Stimulated activated CD8-positive, alpha-beta memory T cell treated with anti-CD3 and anti-CD28 coated beads, Interleukin-4, amount 100 ng/mL, for 1 hour (primary cell): ENCODE measurements at places on chromosomes 11 and 22.
A peak's percentile ranks its signal among the peaks of the same experiment; 100 is the strongest.

GRCh38 chr22:44570476-44571445 is 72.7 kb upstream of the RTL6 start:
- DNase-seq: no peak

DNA sequence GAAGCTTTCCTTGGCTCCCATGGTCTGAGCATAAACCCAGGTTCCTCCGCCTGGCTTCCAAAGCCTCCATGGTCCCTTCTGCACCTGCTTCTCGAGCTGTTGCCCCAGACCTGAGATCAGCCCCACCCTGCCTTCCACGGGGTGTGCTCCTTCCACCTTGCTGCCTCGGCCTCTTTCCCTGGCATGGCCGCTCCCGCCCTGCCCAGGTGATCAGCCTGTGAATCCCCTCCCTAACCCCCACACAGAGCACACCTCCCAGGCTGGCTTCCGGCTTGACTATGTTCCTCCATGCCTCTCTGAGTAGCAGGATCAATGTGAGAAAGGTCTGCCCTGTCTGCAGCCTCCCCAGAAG is 2.7 kb upstream of the PPP6R3 start:
- DNase-seq: no peak

DNA sequence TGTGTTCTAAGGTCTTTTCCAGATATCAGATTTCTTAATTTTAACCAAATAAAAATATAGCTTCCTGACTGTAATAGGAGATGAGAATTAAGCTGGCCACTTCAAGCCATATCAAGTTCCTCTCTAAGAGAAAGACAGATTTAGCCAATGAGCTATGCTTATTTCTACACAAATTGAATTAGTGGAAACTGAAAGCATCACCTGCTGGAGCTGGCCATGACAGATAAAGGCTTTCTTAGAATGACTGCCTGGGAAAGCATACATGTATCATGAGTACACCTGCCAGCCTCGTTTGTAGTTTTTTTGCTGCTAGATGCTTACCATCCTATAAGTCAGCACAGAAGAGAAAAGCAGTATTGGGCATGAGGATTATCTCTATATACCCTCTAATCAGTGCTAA is 53.5 kb upstream of the DBX1 start:
- DNase-seq: no peak

GRCh38 chr22:46289244-46289891 is 7.3 kb upstream of the GTSE1 start:
- no peak for DNase-seq

DNA sequence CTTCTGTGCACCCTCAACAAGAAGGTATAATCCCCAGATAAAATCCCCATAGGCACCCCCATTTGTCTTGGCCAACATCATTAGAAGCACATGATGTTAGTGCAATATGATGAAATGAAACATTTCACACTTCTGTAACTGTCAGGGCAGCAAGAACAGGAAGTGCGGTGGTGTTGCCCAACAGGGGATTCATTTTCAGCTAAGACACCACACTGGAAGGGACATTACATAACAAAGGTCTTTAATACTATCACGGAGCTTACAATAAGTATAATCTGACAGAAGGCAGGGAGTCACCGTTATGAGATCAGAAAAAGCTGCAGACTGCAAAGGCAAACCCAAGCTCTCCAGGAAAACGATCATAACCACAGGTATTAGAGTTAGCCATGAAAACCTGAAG is 2.0 kb downstream of the OR52W1 start:
- DNase-seq: no peak

DNA sequence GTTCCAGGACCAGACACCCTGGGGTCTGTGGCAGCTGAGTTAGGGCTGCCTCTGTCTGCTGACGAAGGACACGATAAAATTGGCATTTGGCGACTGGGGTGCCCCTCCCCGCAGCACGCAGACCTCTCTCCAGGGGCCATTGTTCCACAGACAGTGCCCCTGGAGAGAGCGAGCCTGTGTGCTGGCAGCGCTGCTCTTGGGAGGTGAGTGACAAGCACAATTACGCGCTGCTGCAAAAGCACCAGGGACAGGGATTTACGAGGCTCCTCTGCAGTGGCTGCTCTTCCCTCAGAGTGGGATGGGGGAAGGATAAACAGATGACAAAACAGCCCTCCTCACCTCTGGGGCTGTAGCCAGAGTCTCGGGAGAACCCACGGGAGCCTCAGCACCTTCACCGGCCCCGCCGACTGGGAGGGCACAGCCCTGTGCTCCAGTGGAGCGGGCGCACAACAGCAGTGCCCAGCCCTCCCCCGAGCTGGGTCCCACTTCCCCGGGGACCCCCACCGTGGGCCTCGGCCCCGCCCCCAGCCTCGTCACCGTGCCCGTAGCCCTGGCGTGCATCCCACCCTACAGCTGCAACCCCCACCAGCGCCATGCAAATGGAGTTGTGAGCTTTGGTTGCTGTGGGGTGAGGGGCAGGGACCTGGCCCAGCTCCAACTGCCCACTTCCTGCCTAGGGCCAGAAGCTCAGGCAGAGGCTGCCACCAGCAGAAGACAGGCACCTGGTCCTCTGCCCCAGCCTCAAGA is 19.6 kb downstream of the CHID1 start:
- DNase-seq: no peak

DNA sequence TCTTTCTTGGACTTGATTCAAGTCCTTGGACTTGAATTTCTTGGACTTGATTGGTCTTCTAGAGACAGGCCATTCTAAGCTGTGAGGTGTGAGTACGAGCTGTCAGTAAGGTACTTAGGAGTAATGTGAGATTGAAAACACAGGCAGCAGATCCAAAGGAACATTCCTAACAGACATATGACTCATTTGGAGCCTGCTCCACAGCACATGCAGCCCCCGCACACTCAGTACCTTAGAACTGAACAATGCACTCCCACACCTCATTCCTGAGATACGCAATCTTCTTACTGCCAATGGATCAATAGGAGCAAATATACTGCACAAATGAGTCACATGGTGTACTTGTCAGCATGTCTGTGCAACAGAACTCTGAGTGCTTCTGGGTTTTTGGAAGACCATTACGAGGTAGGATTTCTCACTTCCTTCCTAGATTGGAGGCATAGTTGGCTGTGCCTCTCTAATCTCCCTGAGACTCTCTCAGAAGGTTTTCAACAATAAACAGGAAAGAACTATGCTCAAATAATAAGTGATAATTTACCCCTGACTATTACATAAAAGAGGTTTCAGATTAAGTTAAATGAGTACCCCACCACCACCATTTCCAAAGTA is 243.1 kb downstream of the KCNA4 start:
- no peak for DNase-seq

DNA sequence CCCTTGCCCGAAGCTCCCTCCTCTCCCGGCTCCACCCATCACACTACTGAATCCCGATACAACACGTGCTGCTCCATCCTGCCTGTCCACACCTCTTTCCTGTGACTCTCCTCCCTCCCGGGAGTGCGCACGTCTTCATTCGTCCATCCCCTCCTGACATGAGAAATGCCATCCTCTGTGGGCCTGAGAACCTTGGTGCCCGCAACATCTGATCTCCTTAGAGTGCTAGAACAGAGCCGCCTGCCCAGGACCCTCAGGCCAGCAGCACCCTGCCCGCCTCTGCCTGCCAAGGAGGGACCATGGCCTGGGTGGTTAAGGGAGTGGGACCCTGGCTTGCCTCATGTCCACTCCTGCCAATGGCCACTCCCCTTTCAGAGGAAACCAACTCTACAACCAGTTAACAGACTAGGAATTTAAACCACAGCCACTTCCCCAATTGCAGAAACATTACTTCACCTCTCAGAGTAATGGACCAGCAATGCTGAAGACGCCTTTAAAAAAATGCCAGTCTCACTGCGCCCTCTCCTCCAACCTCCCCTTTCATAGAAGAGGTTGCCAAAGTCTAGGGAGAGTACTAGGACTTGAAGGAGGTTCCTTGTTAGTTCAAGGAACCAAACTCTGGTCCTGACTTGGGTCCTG is 466.3 kb downstream of the OPCML start:
- DNase-seq: no peak

DNA sequence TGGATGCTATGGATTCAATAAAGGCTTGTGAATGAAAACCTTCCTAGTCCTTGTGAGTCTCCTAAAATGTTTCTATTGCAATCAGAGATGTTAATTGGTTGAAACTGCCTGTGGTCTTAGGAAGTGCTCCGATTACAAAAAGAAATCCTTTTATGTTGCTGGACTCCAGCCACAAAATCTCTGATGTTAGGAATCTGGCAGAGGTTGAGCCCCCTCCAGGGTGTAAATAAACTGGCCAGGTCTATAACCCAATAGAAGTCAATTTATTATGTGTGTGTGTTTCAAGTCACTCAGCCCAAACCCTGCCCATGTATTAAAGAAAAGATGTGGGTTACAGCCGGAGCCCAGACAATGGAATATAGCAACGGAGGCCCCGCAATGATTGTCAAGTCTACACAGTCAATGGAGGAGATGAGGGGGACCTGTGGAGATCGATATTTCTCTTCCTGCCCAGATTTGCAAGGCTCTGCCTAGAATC is 218.1 kb upstream of the SORL1-AS1 start:
- no peak for DNase-seq

- no peak for DNase-seq
Observed at GRCh38 chr11:122656631-122657101, 1.1 kb downstream of the UBASH3B start.

GRCh38 chr22:29032014-29032475 is 29.6 kb downstream of the C22orf31 start:
- no peak for DNase-seq

GRCh38 chr22:49906071-49906798 is 12.0 kb downstream of the ALG12 start:
- DNase-seq: no peak

GRCh38 chr22:39498802-39499201 is 3.3 kb upstream of the MIEF1 start:
- DNase-seq: no peak

DNA sequence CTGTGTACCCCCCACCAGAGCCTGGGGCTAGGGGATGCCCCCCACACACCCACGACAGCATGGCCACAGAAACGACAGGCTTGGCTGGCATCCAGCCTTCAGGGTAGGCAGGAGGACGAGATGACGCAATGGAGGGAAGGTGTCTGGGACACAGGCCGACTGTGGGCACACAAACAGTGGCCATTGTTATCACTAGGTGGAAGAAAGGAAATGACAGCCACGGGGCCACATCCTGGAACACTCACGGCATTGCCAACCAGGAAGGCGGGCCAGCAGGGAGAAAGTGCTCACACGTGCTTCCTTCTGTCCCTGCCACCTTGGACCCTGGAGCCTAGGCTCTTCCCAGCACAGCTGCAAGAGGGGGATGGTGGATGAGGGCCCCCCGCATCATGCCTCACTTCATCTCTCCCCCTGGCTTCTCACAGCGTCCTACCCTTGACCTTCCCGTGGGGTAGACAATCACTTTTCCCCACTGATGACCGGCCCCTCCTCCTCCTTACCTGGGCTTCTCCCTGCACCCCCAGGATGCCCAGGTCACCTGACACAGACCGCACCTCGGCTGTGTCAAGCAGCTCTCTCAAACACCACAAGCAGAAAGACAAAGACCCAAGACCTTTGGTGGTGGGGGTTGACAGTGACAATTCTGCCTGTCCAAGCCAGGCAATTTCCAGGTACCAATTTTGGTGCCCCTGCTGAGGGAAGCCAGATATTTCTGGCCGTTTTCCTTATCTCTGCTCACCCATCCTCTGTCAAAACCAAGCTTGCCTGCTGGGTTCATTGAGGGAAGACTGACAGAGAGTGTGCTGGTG is 8.6 kb downstream of the PLA2G6 start:
- peak; percentile 31 for DNase-seq

GRCh38 chr22:21701384-21701971 is 34.1 kb downstream of the YPEL1 start:
- no peak for DNase-seq

GRCh38 chr11:100687054-100687629 is at the start of gene ARHGAP42:
ARHGAP42 (plus strand) TSS chr11:100687288; CDS start chr11:100687679, 391 bp downstream.
- DNase-seq: no peak

DNA sequence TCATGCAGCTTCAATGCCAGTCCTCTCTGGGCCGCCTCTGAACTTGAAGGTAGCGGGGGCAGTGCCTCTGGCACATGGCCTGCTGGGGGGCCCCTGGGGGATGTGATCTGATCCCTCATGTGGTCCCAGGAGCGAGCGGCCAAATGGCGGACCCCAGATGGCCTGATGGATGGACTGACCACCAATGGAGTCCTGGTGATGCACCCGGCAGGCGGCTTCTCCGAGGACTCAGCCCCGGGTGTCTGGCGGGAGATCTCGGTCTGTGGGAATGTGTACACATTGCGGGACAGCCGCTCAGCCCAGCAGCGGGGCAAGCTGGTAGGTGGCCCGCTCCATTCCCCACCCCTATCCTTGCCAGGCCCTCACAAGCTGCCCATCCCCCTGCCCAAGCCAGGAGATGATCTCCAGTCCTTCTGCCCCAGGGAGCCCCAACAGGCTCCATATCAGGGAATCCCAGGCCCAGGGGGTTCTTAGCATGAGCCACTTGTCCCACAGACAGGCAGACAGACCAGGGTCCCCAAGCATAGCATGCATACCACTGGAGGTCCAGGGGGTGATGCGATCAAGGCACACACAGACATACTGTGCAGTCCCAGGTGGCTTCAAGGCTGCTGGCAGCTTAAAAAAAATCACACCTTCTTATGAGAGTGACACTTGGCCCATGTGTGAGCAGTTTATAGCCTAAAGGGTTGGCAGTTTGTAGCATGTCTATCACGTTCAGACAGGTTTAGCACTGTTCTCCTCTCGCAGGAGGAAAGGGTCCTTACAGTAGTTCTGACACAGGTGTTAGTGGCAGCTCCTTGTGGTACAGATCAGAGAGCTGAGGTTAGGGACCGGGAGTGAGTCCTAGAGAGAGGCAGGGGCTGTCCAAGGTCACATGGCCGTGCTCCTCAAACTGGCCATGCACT is 6.4 kb upstream of the DPP3 start:
- DNase-seq: no peak

GRCh38 chr11:114215428-114215827 is 80.8 kb upstream of the NNMT start:
- DNase-seq: no peak

GRCh38 chr22:50361688-50362087 is 18.6 kb downstream of the PPP6R2 start:
- no peak for DNase-seq

GRCh38 chr11:34748036-34748435 is 127.1 kb downstream of the EHF start:
- no peak for DNase-seq

- no peak for DNase-seq
Observed at GRCh38 chr11:71246559-71246958, 5.8 kb downstream of the SHANK2 start.

- DNase-seq: no peak
Observed at GRCh38 chr22:37179126-37179470, 8.9 kb downstream of the C1QTNF6 start.

DNA sequence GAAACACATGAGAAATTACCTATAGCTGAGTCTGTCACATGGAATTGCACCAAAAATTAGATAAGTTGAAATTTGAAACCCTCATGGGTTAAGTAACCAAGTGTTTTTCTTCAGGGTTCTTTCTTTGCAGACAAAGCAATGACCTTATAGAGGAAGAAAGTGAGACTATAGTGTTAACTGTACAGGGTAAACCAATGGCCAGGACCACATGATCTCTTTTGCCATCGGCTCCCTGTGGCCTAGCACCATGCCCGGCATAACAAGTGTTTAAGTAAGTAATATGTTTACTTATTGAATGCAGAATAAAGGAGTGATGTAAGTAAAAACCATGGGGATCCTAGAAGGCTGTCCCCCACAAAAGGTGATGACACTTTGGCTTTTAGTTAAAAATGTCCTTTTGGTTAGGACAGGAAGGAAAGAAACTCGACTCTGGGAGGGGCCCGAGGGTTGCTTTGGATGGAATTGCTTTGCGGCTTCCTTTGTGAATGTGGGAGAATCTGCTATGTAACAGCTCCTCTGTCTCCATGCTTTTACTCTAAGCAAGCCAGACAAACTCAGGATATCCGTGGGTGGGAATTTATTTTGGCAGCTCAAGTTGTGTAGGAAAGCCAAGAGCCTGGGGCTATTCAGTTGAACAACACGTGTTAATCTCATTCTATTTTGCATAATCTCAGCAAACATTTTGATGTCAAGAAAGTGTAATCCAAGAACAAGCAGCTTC is 454.7 kb downstream of the INSC start:
- DNase-seq: no peak
